ENCODE measurements at places on chromosomes 7 and 10.

GRCh38 chr10:107502229-107502985, 337.9 kb upstream of the SORCS1 start:
- no peak for DNase-seq

DNA sequence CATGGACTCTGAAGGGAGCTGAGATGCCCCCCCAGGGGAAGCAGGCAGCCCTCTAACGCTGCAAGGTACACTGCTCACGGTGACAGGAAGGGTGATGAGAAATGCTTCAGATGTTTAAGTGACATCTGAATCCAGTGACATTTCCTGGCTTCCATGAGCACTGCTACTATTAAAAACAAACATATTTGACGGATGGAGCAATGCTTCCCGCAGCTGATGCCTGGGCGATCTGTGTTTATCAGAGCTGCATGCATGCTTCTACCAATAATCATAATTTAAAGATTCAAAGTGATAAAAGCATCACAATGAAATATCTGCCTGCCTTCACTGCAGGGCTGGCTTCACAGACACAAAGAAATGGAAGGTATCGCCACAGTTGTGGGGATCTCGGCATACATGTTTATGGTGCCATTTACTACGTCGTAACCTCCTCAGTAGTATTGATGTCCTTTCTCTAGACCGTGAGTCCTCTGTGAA, 66.1 kb upstream of the AOAH start:
- no peak for DNase-seq

GRCh38 chr10:68572151-68572550, 12.0 kb downstream of the TET1 start:
- DNase-seq: no peak

- no peak for DNase-seq
Measured at GRCh38 chr7:84083846-84084245, 110.7 kb downstream of the SEMA3A start.

DNA sequence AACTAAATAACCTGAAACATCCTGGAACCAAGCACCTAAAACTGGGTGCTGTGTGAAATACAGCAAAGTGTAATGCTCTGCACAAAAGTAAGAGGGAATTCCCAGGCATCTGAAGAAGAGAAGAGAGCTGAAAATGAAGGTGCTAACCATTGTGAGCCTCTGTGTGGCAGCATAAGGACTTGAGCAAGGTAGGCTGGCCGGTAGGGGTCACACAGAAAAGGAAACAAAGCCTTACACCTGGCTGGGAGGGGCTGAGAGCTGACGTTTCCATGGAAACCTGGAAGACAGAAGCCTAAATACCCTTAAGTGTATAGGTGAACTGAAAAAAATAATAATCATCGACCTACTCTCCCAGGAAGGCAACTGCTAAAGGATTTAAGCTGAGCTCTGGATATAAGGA, 48.6 kb downstream of the CUL1 start:
- DNase-seq: no peak

GRCh38 chr7:129110982-129111376, 33.5 kb upstream of the TSPAN33 start:
- DNase-seq: no peak

- no peak for DNase-seq
Measured at GRCh38 chr7:129739427-129739826, 127.9 kb downstream of the NRF1 start.

- no peak for DNase-seq
Measured at GRCh38 chr7:140189917-140190316, 13.1 kb upstream of the KDM7A start.

GRCh38 chr10:856416-857157, 74.9 kb downstream of the LARP4B start:
- no peak for DNase-seq

Data from NCI-H1436 treated with DMSO at 0.1 percent for 48 hours (cell line).